Activated CD4-positive, alpha-beta T cell treated with anti-CD3 and anti-CD28 coated beads for 36 hours (primary cell): ENCODE measurements at places on chromosomes 5 and 9. TPM values are rescaled to one million over a fixed set of nuclear protein-coding genes. Genes with fewer than 3 reads are reported as not detected.

- no peaks in the 10 kb centered on the region for H3K27me3 ChIP-seq
- H3K4me1 ChIP-seq: no peaks in the 10 kb centered on the region
- H3K27ac ChIP-seq: no peak overlapping the region
- H3K4me3 ChIP-seq: no peak overlapping the region
- H3K36me3 ChIP-seq: peaks cover 5% of the 10 kb centered on the region
These were observed 168.9 kb downstream of the CRB2 start for GRCh38 chr9:123524866-123525265.

DNA sequence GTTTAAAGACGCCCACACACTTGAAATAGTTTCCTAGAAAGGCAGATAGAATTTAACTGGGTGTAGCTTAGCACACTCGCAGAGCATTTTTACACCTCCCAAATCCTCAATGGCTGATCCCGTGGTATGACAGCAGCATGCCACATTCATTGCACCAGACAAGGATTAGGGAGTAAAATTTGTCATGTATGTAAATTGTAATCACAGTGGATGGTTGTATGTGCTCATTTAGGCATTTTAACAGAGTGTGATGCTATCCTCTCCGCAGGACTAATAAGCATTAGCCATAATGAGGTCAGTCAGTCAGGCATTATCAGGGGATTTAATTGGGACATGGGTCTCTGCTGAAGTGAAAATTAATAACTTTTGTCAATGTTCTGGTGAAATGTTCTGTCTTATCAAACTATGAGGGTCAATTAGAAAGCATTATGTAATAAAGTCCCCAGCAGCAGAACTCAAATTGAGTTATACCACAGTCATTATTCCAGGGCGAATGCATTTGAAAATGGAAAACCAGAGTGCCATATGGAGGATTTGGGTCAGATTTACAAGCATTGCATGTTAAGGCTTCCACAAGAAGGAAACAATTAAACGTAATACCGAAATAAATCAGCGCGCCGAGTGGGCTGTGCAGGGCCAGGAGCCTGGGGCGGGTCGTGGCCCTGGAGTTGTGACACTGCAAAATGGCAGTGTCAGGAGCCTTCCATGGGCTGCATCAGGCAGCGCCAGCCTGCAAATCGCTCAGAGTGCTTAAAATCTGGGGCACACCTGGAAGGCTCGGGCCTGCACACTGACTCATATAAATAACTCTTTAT is 602.2 kb downstream of the BNC2 start:
- no peak overlapping the region for H3K27ac ChIP-seq
- no peaks in the 10 kb centered on the region for H3K4me1 ChIP-seq
- H3K36me3 ChIP-seq: no peaks in the 10 kb centered on the region
- no peak overlapping the region for H3K4me3 ChIP-seq
- no peaks in the 10 kb centered on the region for H3K27me3 ChIP-seq
- DNase-seq: no peak

DNA sequence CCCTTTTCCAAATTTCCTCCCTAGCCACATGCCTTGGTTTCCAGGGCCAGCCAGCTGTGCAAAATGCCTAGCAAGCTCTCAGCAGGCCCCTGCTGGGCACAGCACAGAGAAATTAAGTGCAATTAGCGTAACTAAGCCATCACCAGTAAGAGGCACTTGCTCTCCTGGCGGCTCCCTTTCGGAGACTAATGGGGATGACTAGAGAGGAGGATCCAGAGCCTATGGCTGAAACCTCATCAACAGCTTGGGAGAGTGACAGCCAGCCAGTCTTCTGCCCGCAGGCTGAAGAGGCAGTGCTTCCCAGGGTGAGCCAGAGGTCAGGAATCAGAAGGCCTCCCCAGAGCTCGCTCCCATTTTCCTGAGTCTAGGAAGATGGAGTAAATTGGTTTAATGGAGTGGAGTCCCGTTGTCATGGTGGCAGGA is 108.4 kb downstream of the KCNIP1 start:
- H3K27me3 ChIP-seq: peaks cover 2% of the 10 kb centered on the region
- no peak overlapping the region for H3K27ac ChIP-seq
- no peaks in the 10 kb centered on the region for H3K36me3 ChIP-seq
- H3K4me1 ChIP-seq: peaks cover 2% of the 10 kb centered on the region
- DNase-seq: no peak

DNA sequence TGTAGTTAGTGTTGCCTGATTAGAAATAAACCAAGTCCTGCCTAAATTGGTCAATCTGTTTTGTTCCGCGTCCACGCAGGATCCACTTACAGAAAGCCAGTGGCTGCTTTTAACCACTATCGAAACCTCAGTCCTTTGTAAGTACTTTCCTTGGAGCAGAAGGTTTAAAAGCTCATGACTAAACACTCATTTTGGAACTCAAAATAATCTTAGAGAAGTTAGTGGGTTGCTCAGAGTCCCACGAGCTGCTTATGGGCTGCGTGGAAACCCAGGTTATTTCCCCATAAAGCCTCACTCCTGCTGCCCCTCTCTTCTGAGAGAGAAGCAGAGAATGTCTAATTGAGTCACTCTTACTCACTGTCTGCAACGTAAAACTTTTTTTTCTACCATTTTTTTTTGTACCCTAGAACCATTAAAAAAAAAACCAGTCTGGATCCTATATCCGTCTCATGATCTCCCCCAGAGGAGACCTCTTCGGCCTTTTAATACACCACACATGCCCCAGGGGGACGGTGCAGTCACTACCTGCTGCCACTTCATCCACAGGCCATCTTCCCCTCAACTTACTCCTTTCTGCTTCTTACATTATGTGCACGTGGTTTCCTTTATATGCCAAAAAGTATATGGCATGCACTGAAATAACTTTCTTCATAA is 7.6 kb downstream of the BASP1 start:
- H3K36me3 ChIP-seq: no peaks in the 10 kb centered on the region
- no peak overlapping the region for H3K27ac ChIP-seq
- H3K27me3 ChIP-seq: peaks cover 19% of the 10 kb centered on the region
- H3K4me1 ChIP-seq: peaks cover 3% of the 10 kb centered on the region
- no peak overlapping the region for H3K4me3 ChIP-seq
- peak; percentile 12 for DNase-seq

DNA sequence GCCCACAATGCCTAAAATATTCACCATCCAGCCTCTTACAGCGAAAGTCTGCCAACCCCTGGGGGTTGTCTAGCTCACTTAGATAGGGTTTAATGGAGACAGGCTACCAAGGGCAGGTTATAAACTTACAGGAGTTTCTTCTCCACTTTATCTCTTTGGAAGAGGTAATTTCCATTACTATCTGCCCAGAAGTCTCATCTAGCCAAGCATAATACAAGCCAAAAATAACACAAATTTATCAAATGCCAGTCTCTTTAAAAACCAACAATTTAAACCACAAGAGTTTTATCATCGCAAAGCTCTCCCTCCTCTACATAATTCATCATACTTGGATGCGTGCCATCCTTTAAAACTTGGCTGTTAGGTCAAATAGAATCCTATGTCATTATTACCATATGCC is 6.2 kb downstream of the RBM22 start:
- no peak overlapping the region for H3K27ac ChIP-seq
- peaks cover 13% of the 10 kb centered on the region for H3K4me1 ChIP-seq
- no peak overlapping the region for H3K4me3 ChIP-seq

GRCh38 chr5:58458743-58459145 is 1.1 kb downstream of the PLK2 start:
- peaks cover 11% of the 10 kb centered on the region for H3K27me3 ChIP-seq
- DNase-seq: no peak

DNA sequence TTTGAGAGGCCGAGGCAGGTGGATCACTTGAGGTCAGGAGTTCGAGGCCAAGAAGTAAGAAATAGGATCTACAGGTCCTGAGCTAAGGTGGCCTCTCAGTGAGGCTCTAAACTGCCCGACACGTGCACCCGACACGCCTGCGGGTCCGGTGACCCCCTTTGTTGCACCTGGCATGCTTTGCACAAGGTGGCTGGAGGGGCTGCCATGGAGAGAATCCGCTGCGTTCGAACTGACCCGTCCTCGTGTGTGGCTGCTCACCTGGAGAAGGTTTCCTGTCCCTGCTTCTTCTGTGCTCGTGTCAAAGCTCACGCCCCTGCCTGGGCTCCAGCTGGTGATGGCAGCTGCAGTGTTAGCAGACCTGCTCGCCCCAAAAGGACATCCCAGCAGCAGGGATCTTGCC is 5.7 kb upstream of the OLFM1 start:
- no peak for DNase-seq
- H3K27ac ChIP-seq: no peak overlapping the region
- H3K4me1 ChIP-seq: peaks cover 3% of the 10 kb centered on the region
- H3K27me3 ChIP-seq: peaks cover 28% of the 10 kb centered on the region
- no peak overlapping the region for H3K4me3 ChIP-seq
- H3K36me3 ChIP-seq: no peaks in the 10 kb centered on the region

CEL gene
- 1.2 TPM for total RNA-seq
